Mammary epithelial cell (primary cell): ENCODE measurements at places on chromosomes 5 and 9. TPM values are rescaled to one million over a fixed set of nuclear protein-coding genes. Genes with fewer than 3 reads are reported as not detected.

The SHB gene
- total RNA-seq: 24.8 and 31.5 TPM in 2 replicates

DNA sequence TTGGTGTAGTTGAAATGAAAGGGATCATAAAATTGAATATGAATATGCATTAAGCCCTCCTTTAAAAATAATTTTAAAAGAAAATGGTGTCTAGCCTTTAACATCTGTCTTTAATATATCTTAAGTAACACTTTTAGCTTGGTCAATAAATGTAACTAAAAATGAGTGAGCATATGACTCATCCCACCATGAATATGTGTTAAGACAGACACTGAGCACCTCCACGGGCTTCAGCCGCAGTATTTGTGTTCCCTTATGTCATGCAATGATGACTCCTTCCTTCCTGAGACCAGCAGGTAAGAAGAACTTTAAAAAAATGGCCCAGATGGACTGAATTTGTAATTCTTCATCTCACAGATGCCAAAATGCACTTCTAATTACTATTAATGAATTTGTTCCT, 563.2 kb downstream of the NR2F1-AS1 start:
- peak; percentile 90 for DNase-seq

GRCh38 chr5:151497391-151498002, 50.1 kb downstream of the SLC36A1 start:
- no peak for DNase-seq

DNA sequence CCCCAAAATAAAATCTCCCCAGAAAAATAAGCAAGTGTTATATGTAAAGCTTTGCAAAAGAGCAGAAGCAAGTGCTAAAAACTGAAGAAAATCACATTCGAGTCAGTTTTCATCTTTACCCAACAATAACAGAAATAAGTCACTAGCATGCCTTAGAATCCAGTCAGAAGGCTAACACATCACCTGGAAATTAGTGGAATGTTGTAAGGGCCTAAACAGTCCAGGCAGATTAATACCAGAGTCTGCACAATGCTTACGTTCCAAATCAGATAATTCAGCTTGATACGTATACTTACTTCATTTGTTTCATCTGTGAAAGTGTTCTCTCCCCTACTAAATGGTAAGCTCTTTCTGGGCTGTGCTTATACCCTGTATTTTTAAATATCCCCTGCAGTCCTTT, 42.7 kb downstream of the SUSD1 start:
- DNase-seq: no peak

The SLC6A18 gene
- not detected for total RNA-seq

The BICD2 gene
- 98.9 TPM for total RNA-seq

- no peak for DNase-seq
Measured at GRCh38 chr5:174799121-174799520, 74.7 kb downstream of the MSX2 start.

- DNase-seq: peak; percentile 61
Measured at GRCh38 chr5:152547202-152547601, 142.1 kb upstream of the NMUR2 start.

GRCh38 chr5:134647750-134648424, 698 bp upstream of the SEC24A start:
- peak; percentile 76 for DNase-seq

The PCA3 gene
- total RNA-seq: not detected

The SLC2A8 gene
- total RNA-seq: 8.0 TPM

DNA sequence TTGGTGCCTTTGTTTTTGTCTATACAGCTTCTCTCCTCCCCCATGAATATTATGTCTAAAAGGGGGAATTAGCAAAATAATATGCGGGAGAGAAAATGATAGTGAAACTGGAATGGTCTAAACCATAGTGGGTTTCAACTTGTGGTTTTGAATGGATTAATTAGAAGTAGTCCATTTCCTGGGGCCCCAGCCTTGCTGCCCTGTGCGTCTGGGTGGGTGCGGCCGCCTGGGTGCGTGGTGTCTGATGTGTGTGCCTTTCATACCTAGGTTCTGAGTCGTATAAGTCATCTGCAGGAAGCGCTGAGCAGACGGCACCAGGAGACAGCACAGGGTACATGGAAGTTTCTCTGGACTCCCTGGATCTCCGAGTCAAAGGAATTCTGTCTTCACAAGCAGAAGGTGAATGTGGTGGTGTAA, 120.0 kb upstream of the CACNA1B start:
- DNase-seq: peak; percentile 77

The PCDHGC5 gene
- 3.3 TPM for total RNA-seq

DNA sequence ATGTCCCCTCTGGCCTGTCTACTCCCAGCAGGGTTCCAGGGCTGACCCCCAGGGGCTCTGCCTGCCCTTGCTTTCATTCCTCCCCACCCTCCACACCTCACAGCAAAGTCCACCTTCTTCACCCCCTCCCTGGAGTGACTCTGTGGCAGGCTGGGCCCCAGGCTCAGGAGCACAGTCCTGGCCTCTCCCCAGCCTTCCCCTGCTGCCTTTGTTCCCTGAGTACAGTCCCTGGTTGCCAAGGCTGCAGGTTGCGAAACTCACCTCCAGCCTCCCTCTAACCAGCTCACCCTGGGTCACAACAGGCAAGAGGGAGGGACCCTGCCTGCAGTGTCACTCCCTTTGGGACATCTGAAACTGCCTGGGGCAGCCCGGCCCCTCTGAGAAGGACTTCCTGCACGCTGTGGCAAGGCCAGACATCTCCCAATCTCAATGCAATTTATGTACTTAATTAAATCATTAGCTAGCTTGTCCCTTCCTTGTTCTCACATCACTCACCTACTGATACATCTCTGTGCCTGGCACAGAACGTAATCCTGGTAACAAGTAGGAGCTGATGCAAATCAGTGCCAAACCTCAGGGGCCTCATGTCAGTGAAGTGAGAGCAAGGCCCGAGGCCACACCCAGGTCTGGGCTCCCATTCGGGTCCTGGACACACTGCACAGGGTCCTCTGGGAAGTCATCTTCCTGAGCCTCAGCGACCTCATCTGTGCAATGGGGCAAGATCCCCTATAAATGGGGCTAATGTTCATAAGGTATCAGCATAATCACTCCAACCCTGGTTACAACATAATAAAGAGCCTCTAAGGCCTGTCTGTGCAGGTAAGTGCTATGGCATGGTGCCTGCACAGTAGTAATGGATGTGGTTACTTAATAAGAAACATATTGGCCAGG, 27.3 kb upstream of the TRIM14 start:
- DNase-seq: peak; percentile 84

DNA sequence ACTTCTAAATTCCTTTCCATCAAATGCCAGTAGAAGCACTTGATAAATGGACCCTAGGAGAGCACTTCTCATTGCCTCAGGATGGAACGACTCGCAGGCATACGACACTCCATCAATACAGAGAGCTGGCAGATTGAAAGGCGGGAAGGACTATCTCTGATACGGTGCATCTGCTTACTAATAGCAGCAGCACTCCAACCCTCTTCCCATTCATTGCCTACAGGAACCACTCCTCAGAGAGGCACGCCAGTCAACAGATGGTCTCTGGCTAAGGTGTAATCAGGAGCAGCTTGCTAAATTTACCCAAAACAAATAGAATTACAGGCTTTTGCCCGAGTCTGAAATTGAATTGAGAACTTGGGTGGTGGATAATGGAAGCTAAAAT, 168.1 kb downstream of the EFNA5 start:
- no peak for DNase-seq

The SUSD3 gene
- not detected in 2 replicates for total RNA-seq

The CDHR2 gene
- total RNA-seq: under 0.01 TPM

The CLIC3 gene
- 27.0 TPM for total RNA-seq

DNA sequence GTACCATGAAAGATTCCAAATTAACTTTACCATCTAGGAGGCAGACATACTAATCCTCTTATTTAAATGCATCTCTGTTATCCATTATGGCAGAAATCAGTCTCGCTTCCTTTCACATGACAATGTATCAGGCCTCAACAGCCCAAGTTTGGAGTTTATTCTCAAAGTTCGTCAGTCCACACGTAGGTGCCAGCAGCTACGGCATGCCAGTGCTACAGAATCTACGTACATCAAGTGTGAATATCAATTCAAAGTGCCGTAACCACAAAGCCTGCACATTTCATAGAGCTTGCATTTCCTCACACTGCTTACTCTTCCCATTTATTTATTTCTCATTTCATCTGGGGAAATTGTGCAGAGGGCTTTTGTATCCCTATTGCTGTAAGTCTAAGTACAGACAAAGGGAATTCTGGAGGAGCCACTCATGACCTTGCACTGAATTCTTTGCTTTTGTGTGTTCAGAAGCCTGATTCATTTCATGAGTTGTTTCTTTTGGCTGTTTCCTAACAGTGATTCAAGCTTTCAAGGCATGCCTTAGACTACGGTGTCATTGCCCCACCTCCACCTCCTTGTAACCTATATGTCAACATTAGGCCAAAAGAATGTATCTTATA, 10.0 kb downstream of the ENC1 start:
- DNase-seq: peak; percentile 87

GRCh38 chr5:35668319-35668718, 50.7 kb downstream of the SPEF2 start:
- no peak for DNase-seq

The PDCD1LG2 gene
- total RNA-seq: 11.5 and 12.1 TPM in 2 replicates

GRCh38 chr5:146450002-146450401, 2.9 kb downstream of the TCERG1 start:
- DNase-seq: no peak

GRCh38 chr9:130385257-130385656, 59.5 kb upstream of the ASS1 start:
- no peak for DNase-seq

- DNase-seq: no peak
Measured at GRCh38 chr5:135047347-135047695, 13.3 kb upstream of the PITX1 start.

DNA sequence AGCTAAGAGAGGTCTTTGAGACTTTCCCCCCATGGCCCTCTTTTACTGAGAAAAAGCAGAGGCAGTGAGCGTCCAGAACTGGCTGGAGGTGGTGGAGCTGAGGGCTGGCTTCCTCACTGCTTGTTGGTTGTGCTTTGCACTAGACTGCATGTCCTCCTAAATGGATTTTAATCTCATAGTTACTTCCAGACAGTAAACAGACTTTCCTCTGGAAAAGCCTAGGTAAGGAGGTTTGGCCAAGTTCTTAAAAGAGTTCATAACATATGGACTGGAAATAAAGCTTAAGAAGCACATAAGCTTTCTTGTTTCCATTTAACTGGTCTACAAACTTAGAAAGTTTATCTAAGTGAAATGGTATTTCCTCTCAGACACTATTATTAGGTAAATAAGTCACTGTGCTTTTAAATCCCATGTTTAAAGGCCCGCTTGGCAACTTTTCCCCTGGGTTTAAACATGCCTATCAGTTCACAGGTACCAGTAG, 2.0 kb downstream of the ASPN start:
- DNase-seq: no peak

DNA sequence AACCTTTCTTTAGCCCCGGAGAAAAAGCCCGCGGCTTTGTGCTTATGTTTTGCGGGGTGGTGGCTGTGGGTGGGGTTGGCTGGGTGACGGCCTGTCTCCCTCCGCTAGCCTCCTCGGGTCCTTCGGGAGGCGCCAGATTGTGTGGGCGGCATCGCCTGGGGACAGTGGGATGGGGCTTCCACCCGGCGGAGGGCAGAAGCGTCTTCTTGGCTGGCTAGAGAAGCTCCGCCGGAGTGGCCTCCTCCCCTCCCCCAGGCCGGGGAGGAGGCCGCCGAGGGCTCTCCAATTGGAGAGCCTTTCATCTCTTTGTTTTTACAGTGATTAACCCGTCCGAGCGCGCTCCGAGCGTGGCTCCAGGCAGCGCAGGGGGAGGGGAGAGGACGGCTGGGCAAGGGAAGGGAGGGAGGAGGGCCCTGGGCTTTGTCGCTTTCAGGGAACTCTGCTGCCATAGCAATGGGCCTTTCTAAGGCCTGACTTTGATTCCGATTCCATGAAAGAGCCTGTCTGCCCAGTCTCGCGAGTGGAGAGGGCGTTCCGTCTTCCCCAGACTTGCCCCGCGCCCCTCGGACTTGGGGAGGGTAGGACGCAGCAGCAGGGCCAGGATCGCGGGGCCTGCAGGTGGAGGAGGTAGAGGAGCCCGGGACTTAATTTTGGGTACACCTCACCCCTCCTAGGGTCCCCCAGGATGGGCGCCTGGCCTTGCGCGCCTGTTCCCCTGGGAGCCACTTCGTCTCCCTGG, 36.7 kb upstream of the TIFAB start:
- DNase-seq: peak; percentile 57

DNA sequence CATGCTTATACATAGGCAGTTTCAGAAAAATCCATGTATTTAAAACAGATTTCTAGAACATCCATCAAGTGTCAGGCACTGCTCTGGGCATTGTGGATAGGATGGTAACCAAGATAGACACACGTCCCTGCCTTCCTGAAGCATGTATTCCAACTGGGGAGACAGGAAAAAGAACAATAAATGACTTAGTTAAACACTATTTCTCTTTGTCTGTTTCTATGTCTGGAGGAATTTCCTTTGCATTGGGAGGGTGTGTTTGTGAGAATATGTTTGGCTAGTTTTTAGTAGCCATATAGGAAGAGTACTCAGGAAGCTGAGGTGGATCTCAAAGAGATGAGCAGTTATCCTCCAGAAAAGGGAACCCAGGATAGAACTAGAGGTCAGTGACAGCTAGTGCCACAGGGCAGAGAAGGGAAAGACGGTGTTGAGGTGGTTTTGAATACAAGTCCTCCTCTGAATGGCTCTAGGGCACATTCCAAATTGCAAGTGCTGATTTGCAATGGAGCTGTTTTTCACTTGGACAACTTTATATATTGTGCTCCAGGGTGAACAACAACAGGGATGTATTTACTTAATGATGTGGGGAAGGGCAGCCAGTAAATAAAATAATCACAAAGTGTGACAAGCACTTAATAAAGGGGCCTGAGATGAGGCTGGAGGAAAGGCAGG, 144.7 kb upstream of the SHB start:
- no peak for DNase-seq

- no peak for DNase-seq
Measured at GRCh38 chr5:114716955-114717354, 355.1 kb downstream of the KCNN2 start.

The IL4 gene
- not detected in 2 replicates for total RNA-seq

The GCNT4 gene
- 3.5 and 3.6 TPM in 2 replicates for total RNA-seq

GRCh38 chr9:98929895-98930341, 13.8 kb upstream of the COL15A1 start:
- DNase-seq: no peak

The LIX1 gene
- total RNA-seq: not detected
